Stimulated activated CD8-positive, alpha-beta memory T cell treated with anti-CD3 and anti-CD28 coated beads, Interleukin-4, amount 100 ng/mL, for 48 hours (primary cell): ENCODE measurements at places on chromosomes 6 and 20.

DNA sequence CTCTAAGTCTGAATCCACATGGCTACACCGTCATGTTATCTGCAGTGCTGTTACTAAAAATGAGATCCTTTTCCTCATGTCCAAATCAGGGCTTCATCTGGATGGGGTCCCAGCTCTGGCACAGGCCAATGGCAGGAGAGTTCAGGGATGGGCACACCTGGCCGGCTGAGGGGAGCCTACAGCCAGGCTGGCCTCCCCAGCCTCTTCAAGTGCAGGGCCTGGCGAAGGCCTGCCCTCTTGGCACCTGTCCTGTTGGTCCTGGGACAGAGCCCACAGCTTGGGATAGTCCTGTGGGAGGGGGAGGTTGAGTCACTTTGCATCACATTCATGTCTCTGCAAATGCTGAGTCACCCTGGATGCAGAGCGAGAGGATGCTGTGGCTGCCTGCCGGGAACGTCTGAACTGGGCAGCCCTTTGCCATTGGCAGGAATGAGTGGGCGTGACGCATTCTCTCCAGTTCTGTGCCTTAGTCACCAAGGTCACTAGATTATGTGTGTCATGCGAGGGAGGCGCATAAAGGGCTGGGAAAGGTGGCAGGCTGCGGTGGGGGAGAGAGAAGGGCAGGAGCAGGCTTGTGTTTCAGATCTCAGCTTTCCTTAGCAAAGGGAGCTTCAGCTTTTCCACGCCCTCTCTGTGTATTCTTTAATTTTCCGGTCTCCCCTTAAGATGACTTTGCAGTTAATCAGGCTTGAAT, 223.2 kb upstream of the ECI2 start:
- peak; percentile 41 for DNase-seq

GRCh38 chr6:138428944-138429598, 25.0 kb downstream of the HEBP2 start:
- no peak for DNase-seq

DNA sequence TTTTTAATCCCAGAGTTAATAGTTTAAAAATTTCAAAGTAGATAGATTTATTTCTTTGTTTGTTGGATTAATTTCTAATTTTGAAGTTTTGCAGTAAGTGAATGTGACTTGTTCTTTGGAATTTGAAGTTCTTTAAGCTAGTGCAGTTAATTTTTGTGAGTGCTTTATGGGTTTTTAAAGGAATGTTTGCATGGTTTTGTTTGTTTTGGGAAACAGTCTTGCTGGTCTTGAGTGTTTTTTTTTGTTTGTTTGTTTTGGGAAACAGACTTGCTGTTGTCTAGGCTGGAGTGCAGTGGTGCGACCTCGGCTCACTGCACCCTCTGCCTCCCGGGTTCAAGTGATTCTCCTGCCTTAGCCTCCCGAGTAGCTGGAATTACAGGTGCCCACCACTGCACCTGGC, 9.5 kb downstream of the PANK2 start:
- DNase-seq = no peak

GRCh38 chr6:158080849-158081656, 87.0 kb downstream of the SERAC1 start:
- DNase-seq = peak; percentile 13

GRCh38 chr20:62646851-62647520, 4.7 kb downstream of the SLCO4A1 start:
- DNase-seq = no peak

DNA sequence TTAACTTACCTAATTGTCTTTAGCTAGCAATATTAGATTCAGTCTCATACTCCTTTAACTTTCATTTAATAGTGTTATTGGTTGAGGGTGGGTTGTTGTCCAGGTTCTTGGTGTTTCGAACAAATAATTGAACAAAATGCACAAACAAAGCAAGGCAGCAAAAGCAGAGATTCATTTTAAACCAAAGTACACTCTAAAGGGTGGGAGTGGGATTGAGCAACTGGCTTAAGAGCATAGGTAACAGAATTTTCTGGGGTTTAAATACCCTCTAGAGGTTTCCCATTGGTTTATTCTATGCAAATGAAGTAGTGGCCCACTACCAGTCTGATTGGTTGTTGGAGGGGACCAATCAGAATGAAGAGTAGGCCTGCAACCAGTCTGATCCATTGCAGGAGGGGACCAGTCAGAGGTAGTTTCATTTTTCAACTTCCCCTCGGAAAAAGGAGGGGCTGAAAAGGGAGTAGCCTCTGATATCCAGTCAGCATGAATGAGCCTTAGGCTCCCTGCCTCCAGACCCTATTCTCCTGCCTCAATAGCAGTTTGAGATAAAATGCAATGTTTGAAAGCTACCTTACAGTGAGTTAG, 26.3 kb upstream of the RAB23 start:
- no peak for DNase-seq

GRCh38 chr6:11428895-11429294, 108.7 kb upstream of the TMEM170B start:
- no peak for DNase-seq

GRCh38 chr6:90140683-90141082, 156.0 kb downstream of the BACH2 start:
- no peak for DNase-seq

- DNase-seq = no peak
Observed at GRCh38 chr6:17093686-17094085, 8.2 kb upstream of the STMND1 start.

DNA sequence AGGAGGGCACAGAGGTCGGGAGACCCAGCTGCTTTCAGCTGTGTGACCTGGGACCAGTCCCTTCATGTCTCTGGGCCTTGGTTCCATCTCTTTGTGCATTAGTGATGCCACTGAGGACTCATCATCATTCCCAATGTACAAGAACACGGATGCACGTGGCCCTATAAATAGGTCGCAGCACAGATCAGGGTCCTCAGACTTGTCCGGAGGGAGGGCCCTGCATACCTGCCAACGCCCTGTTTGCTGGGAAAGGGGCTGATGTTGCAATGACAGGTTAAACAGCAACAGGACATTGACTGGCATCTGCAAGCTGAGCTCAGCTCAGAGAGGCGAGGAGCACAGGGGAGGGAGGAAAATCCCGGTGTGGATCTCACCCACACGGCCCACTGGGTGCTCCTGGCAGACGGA, 21.8 kb downstream of the TGM2 start:
- DNase-seq = no peak

DNA sequence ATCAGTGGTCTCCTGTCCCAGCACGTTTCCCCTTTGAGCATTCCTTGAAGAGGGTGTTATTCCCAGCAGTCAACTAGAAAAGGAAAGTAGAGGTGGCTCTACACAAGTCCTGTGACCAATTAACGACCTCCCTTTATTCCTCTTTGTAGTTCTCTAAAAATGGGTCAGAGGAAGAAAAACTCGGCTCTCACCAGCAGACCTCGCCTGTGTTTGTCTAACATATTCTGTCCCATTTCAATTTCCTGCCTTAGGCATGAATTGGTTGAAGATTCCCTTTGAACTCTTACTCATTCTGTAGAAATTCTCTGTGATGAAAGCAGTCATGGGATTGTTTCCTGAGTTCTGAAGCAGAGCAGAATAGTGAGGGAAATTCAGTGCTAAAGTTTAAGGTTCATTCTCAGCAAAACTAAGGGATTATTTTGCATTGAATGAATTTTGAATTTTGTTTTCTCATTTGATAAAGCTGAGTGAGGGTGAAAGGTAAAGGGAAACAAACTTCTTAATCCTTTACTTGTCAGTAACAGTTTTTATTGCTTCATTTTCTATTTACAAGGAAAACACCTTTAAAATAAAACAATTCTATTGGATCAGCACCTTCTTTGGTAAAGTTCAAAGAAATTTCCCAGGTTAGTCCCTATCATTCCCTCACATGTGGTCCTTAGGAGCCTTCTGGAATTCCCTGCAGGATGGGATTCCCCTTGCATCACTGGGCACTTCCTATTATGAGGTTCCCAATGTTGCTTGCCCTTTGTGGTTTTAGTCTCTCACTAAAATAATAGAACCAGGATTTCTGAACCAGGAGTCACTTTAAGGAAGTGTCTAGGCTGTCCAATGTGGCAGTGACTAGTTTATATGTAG, 105.8 kb downstream of the SLX4IP start:
- DNase-seq = no peak

DNA sequence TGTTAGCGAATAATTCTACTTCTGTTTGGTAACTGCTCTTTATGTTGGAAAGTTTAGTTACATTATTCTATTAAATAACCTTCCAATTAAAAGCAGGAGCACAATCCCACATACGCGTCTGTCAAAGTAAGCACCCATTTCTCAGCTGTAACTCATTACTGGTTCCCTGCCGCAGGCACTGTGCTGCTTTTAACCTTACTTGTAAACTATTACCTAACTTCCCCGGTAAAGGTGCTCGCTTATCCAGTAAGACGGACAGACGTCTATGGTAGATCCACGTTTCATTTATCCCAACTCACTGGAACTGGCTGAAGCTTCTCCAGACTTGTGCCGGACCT, 529 bp upstream of the ENPP4 start:
- DNase-seq = no peak
